ENCODE measurements at places on chromosomes 6 and 20.

GRCh38 chr6:162710419-162710818 lies 17.1 kb downstream of the PRKN start:
- no peak for DNase-seq

- no peak for DNase-seq
These were observed 18.1 kb downstream of the SLX4IP start for GRCh38 chr20:10453241-10453640.

GRCh38 chr6:115358616-115359015 lies 702.1 kb downstream of the FRK start:
- no peak for DNase-seq

- DNase-seq = no peak
These were observed 173.9 kb downstream of the QKI start for GRCh38 chr6:163588220-163588919.

- no peak for DNase-seq
These were observed 111.1 kb upstream of the MCHR2 start for GRCh38 chr6:100105138-100105537.

DNA sequence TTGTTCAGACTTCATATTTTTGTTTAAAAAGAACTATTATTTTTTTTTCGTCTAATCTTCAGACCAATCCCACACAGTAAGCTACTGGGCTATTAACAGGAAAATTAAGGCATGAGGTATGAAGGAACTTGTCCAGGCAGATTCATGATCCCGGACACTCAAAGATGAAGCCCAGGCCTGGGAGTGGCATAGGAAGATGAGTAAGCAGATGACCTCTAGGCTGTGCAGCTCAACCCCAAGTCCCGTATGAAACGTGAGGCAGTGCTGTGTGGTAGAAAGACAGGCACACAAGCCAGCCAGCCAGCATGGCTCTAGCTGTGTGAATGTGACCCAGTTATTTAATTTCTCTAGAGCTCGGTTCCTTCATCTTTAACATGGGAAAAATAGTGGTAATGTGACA lies 231.9 kb downstream of the CLIC5 start:
- DNase-seq = no peak

DNA sequence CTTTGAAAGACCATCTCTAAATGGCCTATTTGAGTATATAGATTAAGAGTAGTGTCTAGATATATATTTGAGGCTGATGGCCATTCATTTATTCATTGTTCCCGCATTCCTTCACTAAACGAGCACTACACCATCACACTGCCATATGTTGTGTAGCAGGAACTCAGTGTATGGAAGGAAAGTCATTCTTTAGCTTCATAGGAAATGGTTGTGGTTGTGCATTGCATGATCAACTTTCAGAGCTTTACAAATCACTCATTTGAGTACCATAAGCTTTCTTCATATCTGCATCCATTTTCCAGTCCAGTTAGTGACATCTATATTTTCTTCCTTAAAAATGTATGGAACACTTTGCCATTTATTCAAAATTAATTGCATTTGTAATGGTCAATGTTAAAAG lies 97.9 kb downstream of the ARID1B start:
- no peak for DNase-seq

GRCh38 chr6:52293067-52293466 lies 8.5 kb upstream of the MCM3 start:
- no peak for DNase-seq

DNA sequence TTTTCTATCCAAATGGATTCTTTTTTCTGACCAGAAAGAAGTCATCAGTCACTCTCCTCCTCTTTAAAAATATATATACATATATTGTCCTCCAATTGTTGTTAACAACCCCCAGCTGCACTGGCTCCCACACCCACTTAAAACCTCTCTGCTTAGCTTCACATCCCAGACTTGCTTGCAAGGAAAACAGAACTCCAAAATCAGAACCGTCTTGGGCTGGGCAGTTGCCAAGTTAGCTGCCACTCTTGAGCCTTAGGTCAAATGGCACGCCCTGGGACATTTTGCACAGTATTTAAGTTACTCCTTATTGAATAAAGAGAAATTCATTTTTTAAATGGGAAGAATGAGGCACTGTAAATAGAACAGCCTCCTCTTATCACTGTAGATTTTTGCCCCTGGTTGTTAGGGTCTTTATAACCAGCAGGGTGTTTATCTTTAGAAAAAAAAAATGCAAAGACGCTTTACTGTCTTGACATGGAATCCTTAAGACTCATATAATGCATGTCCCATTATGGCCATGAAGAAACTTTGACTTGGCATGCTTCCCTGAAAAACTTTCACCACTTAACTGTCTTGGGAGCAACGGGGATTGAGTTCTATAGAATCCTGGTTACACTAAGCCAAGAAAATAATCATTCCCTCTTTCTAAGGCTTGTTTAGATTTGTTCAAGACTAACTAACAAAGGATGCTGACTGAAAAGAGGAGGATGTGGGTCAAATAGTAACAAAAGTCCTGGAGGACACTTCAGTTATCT lies 204.5 kb downstream of the ISM1 start:
- DNase-seq = no peak

DNA sequence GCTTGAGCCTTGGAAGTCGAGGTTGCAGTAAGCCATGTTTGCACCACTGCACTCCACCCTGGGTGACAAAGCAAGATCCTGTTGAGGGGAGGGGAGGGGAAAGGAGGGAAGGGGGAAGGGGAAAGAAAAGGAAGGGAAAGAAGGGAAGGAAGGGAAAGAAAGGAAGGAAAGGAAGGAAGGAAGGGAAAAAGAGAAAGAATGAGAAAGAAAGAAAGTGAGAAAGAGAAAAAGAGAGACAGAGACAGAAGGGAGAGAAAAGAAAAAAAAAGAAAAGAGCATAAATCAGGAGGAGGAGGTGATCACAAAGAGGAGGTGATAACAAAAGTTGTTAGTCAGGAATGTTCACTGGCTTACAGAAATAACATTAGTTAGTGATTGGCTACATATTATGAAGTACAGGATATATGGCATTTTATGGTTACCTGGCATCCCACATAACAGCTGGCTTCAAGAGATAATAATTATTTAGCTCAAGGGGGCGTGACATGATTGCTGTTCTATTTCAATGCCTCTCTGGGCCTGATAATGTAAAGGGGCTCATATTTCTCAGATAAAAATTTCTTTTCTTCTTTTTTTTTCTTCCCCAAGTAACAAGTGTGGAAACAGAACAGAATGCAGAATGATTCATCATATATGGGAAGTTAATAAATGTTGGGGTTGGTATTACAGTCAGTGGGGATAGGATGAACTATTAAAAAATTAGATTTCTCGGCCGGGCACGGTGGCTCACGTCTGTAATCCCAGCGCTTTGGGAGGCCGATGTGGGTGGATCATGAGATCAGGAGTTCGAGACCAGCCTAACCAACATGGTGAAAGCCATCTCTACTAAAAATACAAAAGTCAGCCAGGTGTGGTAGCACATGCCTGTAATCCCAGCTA lies 27.1 kb downstream of the SAMHD1 start:
- no peak for DNase-seq

GRCh38 chr6:111565326-111566221 lies 40.1 kb downstream of the TRAF3IP2 start:
- no peak for DNase-seq

DNA sequence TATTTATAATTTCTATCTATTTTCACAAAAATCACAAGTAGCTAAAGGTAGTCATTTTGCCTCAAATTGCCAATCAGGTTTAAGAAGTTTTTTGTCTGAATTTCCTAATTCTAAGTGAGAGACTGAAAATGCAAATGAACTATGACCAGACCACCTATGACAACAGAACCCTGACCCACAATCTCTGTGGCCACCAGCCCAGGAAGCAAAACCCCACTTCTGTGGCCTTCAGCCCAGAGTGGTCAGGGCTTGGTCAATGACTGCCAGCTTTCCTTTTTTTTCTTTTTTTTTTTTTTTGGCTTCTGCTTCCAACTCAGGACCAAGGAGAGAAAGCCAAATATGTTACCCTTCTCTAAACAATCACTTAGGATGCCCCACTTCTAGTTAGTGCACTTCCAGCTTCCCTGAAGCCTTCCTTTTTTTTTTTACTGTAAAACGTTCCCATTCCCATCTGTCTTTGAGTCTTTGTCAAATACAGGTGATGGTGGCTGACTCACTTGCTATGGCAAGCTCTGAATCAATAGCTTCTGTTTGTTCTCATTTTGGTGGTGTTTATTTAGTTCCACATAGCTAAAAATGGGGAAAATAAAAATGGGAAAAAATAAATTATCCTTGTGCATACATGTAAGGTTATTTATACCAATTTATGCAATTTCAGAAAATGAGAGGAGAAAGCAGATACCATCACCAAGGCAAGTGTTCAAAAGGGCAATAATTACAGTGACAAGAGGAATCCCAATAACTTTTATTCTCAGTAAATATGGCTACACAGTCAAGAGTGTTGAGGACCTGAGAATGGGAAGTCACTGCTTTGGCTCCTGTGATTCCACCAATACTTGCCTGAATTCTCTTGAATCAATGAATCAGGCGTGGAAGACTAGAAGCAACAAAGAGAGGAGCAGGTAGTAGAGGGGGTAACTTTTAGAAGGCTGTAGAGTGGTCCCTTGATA lies 170.3 kb upstream of the PDE7B start:
- DNase-seq = no peak

DNA sequence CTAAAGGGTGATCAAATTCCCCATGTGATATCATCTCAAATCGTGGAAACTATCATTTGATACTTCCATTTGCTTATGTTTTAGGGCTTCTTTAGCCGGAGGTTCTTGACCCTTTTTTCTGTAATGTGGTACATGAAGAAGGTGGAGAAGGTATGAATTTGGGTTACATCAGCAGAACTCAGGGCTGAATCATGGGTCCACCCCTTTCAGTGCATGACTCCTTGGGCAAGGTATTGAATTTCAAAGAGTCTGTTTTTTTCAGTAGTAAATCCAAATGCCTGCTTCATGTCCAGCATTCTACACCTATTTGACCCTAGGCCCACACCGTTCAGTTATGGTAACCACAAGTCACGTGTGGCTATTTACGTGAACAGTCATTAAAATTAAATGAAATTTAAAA lies 30.6 kb upstream of the QKI start:
- no peak for DNase-seq

GRCh38 chr6:83708970-83709747 lies at the start of gene SNAP91:
Gene SNAP91 (minus strand): TSS chr6:83709101. CDS start chr6:83707927, 1,174 bp downstream.
- DNase-seq = no peak

- no peak for DNase-seq
These were observed 239.0 kb upstream of the STXBP5 start for GRCh38 chr6:146965110-146965689.

DNA sequence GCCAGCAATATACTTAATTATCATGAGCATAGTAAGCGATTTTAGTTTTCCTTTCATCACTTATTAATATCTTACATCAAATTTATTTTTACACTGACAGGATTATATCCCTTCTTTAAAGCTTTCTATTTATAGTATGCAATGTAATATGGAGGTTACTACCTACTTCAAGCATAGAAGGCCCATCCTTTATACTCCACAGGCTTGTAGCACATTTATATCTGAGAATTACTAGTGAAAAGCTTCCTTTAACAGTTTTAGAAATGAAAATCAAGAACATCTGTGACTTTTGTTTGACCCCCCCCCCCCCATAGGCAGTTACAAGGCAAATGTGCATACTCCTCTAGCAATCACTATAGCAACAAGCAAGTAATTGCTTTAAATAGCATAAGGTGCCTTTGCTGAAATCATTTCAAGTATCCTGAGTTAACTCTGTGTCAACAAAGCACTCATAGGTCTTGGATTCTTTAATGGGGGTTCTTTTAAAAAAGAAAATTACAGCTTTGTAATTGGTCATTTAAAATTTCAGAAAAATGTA lies 917.7 kb downstream of the PHF3 start:
- DNase-seq = no peak

DNA sequence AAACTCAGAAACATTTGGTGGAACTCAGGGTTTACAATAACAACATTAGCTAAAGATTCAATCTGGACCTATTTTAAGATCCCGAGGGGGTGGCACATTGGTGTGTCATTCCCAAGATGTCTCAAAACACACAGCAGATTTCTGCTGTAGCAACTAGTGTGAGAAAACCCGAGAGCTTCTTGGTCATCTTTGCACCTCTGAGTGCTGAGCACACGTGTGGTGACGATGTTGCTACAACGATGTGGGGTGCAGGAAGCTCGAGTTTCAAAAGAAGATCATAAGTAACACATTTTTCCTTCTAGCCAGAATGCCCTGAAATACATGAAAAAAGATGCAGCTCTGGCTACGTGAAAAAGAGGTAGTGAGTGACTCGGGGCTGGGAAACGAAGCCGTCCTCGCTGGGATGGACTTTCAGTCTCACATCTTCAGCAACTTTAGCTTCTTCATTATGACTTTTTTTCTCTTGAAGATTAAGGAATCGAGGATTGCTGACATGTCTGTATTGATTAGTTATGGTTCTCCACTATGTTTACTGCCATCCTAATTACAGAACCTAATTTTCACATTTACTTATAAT lies 1.5 kb downstream of the RAMACL start:
- no peak for DNase-seq

GRCh38 chr20:32641464-32641863 lies 32.3 kb downstream of the C20orf203 start:
- DNase-seq = no peak

DNA sequence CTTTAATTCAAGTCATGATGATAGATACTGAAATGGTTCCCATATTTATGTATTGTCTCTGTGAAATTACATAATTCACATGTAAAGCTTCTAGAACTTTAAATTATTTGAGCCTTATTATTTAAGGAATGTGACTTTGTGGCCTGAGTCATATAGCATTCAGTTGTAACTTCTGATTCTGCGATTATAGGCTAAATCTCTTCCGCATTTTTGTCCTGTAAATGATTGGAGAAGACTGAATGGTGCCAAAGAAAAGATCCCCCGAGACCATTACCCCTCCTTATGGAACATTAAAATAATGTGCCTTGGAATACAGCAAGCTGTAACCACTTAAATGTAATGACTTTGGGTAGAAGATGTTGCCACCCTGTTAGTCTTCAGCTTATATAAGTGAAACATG lies 63.3 kb upstream of the MAP7 start:
- DNase-seq = no peak

- no peak for DNase-seq
These were observed 886.6 kb upstream of the ADGRB3 start for GRCh38 chr6:67748521-67748920.

DNA sequence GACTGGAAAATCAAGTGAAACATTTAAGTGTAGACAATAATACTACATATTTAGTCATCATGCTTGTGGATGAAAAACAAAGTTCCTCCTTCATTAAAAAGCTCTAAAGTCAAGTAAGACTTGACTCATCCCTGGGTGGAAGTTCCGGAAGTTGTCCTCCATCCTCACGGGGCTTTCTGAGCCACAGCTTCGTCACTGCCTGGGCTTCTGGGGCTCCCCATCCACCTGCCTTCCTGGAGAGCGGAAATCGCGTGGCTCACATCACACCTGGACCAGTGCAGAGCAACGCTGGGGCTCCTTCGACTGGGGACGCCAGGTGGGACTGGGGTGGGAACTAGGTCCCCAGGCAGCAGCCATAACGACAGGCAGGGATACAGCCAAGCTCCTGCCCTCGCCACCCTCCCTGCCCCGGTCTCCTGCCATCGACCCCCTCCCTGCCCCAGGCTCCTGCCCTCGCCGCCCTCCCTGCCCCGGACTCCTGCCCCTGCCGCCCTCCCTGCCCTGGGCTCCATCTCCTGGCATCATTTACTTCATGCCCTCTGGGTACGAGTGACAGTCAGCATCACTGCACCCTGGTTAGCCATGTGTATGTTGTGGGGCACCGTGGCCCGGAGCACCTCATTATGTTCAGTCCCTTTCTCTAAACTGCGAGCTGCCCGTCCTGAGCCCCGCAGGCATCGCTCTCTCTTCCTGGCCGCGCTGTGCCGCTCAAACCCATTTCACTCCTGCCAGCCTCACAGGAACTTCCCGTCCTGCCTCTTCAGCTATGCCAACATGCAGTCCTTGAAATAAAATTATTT lies 12.9 kb downstream of the THBS2 start:
- DNase-seq = no peak
